ENCODE measurements at places on chromosomes 12 and 14.

- no peak for DNase-seq
These were observed 790 bp downstream of the GTF2A1 start for GRCh38 chr14:81219759-81220579.

DNA sequence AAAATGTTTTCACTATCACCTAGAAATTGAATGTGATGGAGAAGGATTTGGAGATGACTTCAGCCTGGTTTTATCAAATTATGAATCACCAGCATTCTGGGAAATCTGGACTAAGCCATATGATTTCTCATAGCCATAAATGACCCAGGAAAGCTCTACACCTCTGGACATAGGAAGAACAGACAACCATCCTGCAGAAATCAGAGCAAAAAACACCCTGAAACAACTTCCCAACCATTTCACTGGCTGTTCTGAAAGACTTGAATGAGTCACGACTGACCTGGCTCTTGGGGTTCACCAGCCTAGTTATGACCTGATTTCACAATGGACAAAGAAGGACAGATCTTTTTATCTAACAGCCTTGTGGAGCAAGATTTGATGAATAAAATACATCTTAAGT, 123.8 kb downstream of the KCNH5 start:
- no peak for DNase-seq

DNA sequence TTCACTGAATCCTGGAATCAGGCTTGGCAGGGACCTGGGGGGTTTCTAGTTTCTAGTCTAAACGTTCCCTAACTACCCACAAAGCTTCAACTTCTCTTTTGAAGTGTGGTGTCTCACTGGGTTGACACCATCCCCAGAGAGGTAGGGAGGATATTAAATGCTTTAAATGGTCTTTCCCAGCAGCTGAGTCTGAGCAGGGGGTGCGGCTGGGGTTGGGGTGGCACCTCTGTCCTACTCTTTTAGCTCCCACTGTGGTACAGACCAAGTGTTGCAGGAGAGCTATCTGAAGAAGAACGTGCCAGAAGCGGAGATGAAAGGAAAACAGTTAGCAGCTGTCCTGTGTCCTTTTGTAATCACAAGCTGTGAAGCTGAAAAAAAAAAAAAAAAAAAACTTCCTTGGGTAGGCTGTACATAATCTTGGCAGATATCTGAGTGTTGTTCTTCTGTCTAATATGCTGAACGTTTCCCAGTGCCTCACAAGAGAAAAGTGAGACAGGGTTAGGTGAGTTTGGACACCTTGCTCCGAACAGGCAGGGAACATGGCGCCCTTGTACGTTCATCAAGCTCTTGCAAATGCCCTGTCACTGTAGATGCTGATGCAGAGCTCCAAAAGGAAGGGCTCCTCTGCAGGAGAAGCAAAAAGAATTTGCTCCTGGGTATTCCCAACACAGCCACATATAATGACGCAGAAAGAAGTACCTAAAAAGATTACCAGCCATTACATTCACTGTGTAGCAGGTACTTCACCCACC, 447.2 kb downstream of the APAF1 start:
- no peak for DNase-seq

DNA sequence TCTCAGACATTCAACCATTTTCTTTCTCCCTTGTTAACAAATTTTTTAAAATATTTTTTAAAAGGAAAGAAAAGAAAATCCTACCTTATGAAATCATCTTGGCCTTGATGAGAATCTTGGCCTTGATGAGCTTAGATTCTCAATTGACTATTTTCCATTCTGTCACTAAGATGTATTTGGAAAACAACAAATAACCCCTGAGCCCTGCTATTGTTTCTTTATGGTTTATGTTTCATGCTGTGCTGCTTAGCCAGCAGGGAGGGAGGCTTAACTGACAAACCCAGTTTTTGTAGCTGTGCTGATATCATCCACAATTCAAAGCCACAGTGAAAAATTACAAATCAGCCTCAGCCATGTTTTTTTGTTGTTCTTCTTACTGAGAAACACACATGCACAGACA, 404.1 kb downstream of the RAD51B start:
- DNase-seq, result no peak

DNA sequence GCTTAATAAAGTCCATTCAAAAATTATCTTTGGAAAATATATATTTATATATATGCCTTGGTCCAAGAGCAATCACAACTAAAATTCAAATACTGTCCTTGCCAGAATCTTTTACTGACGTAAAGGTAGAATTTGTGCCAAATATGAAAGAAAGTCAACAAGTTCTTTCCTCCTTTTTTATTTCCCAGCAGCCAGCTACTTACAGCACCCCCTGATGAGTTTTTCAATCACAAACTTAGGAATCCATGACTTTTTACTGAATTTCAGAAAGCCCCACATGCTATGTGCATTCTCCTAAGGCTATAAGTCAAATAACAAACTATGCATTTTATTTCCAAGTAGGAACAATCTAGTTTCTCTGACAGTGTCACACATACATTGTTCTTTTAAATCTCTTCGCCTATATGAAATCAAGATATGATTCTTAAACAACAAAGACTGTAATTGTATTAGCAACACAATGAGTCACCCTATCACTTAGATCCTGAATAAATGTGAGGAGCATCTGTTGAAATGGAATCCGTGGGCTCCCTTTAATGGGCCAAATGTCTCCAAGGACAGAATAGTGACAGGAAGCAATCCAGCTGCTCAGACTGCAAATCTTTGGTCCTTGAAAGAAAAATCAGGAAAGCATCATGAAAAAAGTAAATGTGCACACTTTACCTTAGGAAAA, 271.4 kb downstream of the DUSP6 start:
- DNase-seq, result no peak

DNA sequence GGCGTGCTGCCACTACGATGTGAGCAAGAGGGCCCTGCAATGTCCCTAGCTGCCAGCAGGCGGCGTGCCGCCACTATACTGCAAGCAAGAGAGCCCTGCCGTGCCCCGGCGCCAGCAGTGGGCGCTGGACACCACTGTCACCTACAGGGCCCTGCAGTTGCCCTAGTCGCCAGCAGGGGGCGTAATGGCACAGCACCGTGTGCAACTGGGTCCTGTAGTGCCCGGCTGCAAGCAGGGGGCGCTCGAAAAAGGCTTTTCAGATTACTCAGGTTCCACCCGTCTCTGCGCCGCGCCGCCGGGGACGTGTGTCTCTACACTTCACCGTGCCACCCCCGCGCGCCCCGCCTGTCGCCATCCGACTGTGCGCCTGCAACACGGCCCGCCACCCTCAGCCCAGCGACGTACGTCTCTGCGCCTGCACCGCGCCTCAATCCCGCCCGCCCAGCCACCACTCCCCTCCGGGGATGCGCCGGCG, 1356.9 kb downstream of the TMEM121 start:
- DNase-seq, result no peak

DNA sequence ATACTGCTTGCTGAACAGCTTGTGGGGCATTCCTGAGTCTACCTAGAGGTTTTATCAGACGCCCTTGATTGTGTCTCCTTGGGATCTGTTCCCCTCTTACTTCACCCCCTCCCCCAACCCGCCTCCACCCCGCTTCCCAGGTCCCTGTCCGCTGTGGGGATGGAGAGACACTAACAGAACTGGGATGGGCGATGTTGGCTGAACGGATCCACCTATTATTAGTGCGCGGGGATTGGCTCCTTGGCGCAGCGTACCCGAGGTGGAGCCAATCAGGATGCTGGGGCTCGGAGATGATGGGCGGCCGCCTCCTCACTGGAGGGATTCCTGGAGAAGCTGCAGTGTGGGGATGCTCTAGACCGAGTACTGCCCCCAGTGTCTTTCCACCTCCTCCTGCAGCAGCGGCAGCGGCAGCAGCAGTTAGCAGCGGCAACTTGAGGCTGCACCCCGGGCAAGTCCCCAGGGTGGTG, at the start of gene SYT1:
Gene SYT1, plus strand, starts transcription at position 372 of the 467 bp plus-strand sequence.
- no peak for DNase-seq

GRCh38 chr12:89181271-89181920, 170.9 kb downstream of the DUSP6 start:
- no peak for DNase-seq

DNA sequence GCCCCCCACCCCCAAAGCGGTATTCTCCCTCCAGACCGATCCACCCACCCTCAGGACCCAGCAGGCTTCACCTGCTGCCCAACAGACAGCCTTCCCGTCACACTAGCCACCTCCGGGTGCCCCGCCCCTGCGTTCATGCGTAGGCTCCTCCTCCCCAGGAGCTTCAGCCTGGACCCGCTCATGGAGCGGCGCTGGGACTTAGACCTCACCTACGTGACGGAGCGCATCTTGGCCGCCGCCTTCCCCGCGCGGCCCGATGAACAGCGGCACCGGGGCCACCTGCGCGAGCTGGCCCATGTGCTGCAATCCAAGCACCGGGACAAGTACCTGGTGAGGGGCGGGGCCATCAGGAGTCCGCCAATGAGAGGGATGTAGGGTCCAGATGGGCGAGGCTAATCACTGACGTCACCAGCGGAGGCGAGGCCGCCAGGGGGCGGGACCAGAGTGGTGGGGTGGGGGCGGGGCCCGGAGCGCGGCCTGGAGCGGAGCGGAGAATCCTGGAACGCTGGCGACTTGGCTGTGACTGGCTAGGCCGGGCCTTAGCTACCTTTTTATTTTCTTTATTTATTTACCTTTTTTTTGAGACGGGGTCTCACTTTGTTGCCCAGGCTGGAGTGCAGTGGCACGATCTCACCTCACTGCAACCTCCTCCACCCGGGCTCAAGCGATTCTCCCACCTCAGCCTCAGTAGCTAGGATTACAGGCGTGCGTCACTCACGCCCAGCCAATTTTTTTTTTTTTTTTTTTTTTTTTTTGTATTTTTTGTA, 4.4 kb downstream of the TNS2 start:
- no peak for DNase-seq

- DNase-seq, result no peak
These were observed 215.6 kb downstream of the SLC6A15 start for GRCh38 chr12:84696908-84697540.

DNA sequence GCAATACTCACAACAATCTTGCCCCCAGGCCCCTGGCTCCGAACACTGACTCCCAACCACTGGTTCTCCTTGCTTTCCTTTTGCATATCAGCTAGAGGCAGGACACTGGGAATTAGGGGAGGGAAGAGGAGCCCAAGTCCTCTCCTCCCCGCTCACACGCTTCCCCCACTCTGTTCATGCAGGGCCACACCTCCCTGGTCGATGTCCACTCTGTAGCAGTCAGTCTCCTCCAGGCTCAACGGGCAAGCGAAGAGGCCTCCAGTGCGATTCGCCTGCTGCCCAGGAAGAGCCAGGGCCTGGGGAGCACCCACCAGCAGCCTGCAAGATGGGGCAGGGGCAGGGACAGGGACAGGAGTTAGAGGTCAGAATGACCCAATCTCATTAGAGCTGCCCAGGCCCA, 4.8 kb downstream of the ITGA7 start:
- no peak for DNase-seq

GRCh38 chr12:103728323-103728722, 112.7 kb downstream of the NT5DC3 start:
- DNase-seq, result no peak

GRCh38 chr14:103597623-103598377, 31.2 kb upstream of the KLC1 start:
- no peak for DNase-seq

- DNase-seq, result no peak
These were observed 32.0 kb upstream of the SEL1L start for GRCh38 chr14:81565441-81566290.

DNA sequence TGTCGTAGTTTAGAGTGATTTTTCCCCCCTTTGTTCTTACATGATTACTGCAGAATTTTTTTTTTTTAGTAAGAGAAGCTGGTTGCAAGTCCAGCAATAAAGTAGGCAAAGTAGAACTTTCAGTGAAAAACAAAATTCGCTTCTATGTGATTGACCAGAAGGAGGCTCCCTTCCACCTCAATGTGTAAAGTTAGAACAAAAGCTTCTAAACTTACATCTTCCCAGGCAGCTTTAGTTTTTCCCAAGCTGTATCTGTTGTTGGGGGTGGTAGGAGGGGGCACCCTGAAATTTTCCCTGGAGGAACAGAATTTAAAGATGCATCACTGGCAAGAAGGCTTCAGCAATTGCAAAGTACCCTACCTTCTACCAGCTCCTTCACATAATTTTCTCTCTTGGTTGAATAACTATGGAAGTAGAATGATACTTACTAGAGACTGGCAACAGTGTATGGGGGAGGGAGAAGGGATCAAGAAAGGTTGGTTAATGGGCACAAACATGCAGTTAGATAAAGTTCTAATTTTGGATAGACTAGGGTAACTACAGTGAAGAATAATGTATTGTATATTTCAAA, 87.3 kb upstream of the E2F7 start:
- no peak for DNase-seq

DNA sequence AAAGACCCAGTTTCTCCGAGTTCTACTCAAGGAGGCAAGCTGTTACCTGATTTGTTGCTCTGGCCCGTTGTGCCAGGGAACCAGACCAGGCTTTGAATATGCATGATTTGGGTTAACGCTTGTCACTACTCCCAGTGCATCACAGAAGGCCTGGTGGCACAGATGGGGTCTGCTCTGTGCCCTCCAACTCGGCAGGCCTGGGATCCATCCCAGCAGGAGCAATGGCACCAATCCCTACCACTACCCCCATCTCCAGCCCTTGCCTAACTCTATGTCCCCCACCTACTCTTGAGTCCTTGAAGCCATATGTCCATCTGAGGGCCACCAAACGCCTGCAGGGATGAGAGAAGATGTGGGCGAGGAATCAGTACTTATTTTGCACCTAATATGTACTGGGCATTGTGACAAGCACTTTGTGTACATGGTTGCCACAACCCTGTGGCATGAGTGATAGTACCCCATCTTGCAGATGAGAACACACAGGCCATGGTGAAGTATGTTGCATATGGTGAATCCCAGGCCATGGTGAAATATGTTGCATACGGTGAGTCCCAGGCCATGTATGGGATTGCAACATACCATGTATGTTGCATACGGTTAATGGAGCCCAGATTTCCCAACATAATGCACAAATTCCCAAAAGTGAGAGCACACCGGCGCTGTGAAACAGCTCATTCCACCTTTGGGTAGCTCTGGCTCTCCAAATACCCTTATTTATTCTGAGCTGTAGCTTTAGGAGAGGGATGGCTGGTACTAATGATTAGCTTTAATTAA, 102.7 kb downstream of the NTF3 start:
- no peak for DNase-seq

DNA sequence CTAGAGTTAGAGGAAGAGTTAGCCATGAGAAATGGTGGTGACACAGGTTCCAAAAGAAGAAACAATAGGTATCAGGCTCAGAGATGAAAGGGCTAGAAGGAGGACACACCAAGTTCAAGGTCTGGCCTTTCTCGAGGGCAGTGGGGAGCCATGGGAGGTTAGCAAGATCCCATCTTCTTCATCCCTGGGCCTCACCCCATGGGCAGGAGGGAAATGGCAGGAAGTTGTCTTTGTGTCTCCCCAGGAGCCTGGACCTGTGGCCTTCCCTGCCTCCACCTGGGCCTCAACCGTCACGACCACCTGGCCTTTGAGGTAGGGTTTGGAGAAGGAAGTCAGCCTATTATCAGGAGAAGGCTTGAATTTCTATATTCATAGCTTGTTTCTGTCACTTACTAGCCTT, 5.8 kb upstream of the AQP2 start:
- DNase-seq, result no peak

DNA sequence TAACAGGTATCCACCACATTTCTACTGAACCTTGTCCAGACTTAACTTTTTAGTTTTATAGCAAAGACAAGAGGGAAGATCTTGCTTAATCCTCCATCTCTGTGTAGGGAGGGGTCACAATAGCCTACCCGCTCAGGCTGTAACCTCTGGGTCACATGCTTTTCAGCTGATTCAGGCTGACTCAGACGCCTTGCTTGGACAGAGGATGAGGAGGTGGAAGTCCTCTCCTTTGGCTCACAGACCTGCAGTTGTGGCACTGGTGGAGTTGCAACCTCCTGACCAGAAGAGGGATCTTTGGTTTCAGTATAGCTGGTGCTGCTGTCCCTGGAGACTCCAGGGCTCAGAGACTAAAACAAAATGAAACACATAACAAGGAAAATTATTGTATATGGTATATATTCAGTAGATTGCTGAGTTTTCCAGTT, 16.2 kb downstream of the ACIN1 start:
- no peak for DNase-seq

All from SIG-M5 (cell line).